ENCODE measurements at places on chromosomes 16 and 17.
A peak's percentile ranks its signal among the peaks of the same experiment; 100 is the strongest.

GRCh38 chr16:13521356-13521755 is 398.6 kb upstream of the ERCC4 start:
- DNase-seq: no peak

DNA sequence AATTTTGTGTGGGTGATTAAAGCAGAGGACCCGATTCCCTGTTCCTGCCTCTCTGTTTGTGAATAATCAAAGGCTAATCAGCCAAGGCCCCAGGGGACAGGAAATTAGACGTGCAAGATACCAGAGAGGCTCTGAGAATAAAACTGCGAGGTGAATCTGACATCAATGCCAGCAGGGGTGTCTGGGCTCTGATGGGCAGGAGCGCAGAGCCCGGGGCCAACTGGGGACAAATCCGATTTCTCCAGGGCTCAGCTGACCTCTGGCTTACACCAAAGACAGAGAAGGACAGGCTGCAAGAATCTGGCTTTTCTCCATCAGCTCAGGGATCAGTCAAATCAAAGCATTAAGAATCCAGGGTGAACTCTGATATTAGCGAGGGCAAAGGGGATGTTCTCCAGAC is 174.3 kb downstream of the XYLT1 start:
- no peak for DNase-seq

GRCh38 chr17:46809110-46809571 is 9.4 kb downstream of the WNT3 start:
- no peak for DNase-seq

- peak; percentile 31 for DNase-seq
These were observed 4.3 kb upstream of the PPP1R1B start for GRCh38 chr17:39622380-39623006.

- no peak for DNase-seq
These were observed 62.8 kb upstream of the CIBAR2 start for GRCh38 chr16:85174871-85175723.

- DNase-seq: no peak
These were observed 199.3 kb upstream of the TBX2 start for GRCh38 chr17:61200339-61200715.

- DNase-seq: no peak
These were observed 30.7 kb downstream of the PRKAR1A start for GRCh38 chr17:68542698-68543463.

DNA sequence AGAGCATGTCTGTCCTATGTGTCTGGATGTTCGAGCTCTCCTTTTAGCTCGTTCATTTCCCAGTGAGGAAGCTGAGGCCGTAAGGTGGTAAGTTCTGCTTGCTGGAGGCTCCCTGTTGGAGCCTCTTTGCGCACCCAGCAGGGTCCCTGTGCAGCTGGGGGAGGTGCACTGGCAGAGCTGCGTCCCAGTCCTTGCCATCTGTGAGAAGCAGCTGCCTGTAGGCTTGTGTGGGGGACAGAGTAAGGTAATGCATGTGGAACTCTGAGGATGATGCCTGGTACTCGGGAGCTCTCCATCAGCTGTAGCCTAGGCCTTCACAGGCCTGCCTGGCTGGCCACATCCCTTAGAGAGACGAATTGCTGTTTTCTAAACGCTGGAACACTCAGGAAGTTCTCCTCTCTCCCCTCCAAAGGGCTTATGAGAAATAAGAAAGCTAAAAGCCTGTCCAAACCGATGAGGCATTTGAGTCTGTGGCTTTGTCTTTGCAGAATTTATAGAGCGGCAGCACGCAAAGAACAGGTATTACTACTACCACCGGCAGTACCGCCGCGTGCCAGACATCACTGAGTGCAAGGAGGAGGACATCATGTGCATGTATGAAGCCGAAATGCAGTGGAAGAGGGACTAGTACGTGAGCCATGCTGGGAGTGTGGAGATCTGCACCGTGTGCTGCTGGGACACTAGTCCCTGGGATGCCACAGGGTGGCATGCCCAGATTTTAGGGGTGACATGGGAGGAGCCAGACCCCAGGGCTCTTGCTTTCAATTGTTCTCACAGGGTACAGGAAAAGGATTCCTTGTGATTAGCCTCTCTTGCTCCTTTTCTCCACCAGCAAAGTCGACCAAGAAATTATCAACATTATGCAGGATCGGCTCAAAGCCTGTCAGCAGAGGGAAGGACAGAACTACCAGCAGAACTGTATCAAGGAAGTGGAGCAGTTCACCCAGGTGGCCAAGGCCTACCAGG is 1.6 kb downstream of the NDUFB10 start:
- peak; percentile 55 for DNase-seq

DNA sequence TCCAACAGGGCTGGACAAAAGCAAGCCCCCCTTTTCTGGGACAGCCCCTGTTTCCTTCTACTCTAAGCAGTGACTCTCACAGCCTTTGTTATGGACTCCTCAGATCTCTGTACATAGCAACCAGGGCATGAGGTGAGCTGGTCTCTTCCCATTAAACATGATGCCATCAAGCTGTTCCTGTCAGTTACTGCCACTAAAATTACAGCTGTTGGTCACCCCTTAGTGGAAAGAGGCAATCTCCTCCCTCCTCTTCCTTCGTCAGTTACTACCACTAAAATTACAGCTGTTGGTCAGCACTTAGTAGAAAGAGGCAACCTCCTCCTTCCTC is 95.2 kb upstream of the SMIM36 start:
- DNase-seq: no peak

- no peak for DNase-seq
These were observed 130.9 kb downstream of the GSG1L start for GRCh38 chr16:27932542-27933135.

DNA sequence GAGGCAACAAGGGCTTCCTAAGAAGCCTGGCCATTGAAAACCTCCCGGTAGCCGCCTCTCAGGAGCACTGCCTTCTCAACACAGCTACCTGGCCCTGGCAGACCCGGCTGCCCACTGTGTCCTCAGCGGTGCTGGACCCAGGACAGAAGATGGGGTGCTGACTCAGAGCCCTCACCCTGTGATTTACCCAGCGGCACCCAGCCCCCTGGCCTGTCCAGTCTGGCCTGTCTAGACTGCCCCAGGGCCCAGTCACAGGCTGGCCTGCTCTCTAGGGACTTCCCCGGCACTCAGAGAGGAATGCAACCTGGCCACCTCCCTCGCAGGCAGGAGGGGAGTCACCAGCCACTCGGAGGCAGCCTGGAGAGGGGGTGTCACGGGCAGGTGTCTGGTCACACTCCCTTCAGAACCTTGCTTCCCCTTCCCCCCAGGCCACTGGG is 20.1 kb downstream of the PIEZO1 start:
- DNase-seq: no peak

- no peak for DNase-seq
These were observed 1.3 kb upstream of the MMP2 start for GRCh38 chr16:55477736-55478135.

DNA sequence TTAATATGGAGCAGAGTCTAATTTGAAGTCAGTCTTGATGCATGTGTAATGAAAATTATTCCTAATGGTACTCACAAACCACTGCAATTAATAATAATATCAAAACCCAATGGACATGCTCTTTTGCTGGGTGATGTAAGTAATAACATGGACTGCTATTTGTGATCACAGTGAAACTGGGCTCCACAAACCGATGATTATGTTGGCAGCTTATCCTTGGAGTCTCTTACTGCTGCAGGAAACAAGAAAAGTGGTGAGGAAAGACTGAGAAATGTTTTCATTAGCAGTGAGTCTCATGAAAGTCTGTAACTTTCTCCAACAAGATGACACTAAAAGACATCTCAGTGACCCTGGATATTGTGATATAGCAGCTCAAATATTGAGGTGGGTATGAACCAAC is 45.2 kb downstream of the TMEM100 start:
- DNase-seq: no peak

- DNase-seq: no peak
These were observed 12.9 kb upstream of the ODF4 start for GRCh38 chr17:8326511-8327302.

DNA sequence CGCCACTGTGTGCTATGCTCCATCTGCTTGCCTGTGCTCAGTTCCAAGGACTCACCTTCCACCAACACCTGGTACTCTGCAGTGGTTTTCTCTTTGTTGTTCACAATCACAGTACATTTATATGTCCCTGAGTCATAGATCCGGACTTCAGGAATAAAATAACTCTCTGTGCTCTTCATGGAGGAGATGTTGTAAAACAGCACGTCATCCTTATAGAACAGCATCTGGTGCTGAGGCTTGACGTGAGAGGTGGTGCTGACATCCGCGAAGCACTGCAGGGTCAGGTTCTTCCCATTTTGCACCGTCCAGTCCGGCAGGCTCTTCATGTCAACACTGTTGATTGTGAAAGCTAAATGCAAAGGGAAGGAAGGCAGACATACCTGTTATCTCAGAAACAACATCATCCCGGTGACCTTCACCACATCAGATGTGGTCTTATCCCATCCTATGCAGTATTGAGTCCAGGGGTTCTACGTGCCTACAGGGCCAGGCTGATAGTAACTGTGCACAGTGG is 12.8 kb downstream of the PECAM1 start:
- DNase-seq: no peak

DNA sequence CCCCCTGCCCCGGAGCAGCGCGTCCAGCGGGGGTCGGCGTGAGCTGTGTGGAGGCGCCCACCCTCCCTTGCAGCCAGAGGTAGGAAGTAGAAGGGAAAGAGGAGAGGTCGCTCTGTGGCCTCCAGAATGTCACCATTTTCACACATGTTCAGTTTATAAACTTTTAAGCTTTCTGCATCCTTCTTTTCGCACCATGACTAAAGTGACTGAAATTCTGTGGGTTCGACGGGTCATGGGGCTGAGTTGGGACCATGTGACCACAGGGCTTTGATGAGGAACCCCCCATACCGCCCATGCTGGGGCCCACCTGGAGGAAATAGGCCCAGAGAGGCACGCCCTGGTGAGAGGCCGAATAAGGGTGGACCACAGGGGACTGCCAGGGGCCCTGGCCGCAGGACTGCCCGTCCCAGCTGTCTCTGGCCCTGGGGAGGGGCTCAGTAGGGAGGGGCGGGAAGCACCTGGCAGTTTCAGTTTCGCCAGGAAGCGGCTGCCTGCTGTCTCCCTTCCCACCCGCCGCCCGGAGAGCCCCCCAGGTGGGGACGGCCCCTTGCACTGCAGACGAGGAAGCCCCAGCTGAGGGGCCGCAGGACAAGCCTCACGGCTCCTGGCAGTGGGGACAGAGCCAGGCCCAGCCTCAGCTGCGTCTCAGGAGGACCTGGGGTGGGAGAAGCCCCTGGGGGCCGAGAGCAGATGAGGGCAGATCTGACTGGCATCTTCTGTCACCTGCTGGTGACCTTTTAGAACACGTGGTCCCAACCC is 9.0 kb downstream of the CBFA2T3 start:
- DNase-seq: no peak

DNA sequence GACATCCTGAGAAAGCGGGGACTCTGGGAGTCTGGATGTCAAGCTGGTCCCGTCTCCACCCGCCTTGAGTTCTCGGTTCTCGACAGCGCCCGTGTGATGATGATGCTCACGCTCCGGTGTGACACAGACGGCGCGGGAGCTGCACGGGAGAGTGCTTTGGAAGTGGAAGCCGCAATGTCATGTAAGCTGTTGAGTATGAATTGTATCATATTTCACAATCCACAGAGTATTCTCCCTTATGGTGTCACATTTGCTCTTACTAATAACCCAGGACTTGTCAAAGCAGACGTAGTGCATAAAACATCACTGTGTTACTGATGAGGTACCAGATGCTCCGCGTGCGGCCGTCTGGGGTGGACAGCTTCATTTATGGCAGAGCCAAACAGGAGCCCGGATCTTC is 217.5 kb upstream of the CHMP6 start:
- no peak for DNase-seq

- no peak for DNase-seq
These were observed 226.7 kb upstream of the ELAC2 start for GRCh38 chr17:13244513-13244912.

- DNase-seq: no peak
These were observed 213.1 kb downstream of the SEC14L1 start for GRCh38 chr17:77353684-77354419.

GRCh38 chr16:57594531-57595031 is 33.8 kb upstream of the ADGRG1 start:
- no peak for DNase-seq

DNA sequence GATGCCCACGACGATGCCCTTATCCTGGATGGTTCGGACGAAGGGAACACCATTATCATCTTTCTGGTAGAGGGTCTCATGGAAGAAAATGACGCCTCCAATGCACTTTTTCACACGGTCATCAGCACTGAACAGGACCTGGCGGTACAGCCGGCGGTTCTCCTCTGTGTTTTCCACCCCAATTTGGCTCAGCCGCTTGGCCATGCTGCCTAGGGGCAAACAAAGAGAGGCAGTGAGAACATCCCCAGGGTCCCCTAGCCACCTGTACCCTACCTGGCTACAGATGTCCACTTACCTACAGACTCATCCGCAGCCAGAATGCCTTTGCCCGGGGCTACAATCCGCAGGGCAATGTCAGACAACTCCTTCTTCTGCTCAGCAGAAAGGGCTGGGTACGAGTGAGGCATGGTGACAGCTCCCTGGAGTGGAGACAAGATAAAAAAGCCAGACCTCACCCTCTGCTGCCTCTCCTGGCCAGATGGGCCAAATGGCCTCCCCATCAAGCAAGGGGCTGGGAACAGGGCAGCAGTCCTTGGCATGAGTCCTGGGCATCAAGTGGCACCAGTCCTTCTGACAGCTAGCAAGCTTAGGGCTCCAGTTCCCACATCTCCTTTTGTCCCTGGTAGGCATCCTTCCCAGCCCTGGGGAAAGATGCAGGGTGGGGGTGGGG is 1.4 kb downstream of the ALDOC start:
- no peak for DNase-seq

- no peak for DNase-seq
These were observed 35.1 kb downstream of the DDX19A start for GRCh38 chr16:70381604-70382342.

- no peak for DNase-seq
These were observed 5.6 kb downstream of the CDH11 start for GRCh38 chr16:65116216-65116615.

DNA sequence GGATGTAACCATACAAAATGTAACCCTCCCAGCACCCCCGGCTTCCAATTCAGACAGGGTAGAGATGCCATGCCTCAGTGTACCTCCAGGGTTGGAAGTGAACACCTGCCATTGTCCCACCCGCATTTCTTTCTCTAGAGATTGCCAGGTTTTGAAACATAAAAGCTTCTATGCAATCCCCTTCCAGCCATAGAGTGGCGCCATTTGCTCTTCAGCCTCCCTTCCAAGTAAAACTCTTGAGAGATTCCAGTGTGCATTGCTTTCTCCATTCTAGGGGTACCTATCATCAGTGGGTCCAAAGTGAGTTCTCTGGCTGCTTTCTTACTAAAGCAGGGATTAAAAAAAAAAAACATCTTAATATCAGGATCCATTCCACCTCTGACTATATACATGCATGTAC is 133.1 kb upstream of the RPL38 start:
- DNase-seq: no peak

DNA sequence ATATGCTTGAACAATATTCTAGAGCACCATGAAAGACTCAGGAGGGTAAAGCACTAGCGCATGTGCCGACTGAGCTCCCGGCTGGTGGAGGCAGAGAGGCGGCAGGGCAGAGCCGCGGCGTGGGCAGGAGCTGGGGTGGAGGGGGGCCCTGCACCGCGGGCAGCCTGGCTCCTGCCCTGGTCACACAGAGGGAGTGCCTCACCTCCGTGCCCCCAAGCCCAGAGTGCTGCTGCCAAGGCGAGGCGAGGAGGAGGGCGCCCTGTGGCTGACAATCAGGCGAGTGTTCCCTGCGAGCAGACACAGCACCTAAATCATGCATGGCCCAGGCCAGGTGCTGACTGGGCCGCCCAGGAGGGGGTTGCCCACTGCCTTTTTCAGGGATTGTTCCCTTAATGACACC is 105.8 kb upstream of the TNRC6C start:
- DNase-seq: no peak
